ENCODE measurements at places on chromosomes 2 and 18.

DNA sequence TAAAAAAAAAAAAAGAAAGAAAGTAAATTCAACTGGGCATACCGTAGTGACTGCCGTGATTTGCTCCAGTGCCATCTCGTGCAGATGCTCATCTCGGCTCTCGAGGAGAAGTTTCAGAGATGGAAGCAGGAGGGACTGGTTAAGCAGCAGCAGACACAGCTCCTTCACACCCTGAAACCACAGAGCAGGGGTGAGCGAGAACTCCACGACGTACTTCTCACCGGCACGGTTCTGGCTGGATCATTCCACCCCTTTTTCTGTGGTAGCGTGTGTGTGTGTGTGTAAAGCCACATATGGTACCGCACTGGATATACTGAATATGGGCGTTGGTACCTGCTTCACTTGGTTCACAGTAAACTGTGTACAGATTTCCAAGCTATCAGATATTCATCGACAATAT lies 382.2 kb downstream of the NBAS start:
- DNase-seq, result no peak

DNA sequence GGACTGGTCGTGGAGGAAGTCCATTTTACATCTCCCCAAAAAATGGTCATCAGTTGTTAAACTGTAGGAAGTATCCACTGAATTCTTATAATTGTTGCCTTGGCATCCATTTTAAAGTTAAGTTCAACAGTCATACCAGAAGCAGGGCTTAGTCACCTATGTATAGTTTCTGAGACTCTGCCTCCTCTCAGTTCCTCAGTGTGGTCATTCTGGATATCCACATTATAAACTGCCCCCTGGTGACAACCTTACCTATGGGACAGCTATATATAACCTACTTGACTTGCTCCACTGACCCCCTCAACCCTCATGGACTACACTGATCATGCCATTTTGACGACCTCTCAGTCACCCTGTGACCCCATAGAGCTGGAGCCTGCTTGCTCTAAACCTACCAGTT lies 617.0 kb downstream of the LRP1B start:
- no peak for DNase-seq

DNA sequence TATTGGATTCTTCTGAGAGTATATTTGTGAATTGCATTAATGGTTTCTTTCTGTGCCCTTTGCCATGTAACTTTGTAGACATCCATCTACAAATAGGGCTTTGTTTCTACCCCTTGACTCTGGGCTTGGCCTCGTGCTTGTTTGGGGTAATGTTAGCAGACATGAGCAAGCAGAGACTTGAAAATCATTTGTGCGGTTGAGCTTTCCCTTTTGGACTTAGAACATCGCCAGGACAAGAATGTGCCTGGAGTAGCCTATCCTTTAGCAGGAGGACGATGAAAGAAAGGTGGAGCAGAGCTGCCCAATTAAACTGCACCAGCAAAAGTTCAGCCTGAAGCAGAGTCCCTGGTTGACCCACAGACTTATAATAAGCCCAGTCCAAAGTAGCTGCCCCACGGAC lies 785.9 kb downstream of the EPHA4 start:
- DNase-seq, result no peak

DNA sequence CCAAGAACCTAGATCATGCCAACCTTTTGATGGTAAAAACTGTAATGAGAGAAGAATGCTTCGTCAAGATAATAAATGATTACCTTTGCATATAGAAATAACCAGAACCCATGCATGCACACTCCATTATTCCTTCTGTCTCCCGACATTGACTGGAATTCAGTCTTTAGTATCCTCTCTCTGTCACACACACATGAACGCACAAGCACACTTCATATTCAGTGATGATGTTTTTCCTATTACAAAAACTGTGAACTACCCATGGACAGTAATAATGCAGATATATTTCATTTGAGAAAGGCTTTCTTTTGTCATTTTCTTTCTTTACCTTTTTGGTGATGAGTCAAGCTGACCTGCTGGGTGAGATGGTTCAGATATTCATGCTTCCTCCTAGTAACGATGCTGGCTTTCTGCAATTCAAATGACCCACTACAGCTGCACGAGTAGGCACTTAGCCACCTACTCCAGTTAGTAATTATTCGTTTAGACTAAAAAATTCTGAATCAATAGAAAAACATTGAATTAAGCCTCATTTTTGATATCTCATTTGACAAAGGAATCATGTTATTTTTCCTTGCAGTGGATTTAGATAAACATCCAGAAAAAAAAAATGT lies 382.2 kb downstream of the TGIF1 start:
- DNase-seq, result no peak

DNA sequence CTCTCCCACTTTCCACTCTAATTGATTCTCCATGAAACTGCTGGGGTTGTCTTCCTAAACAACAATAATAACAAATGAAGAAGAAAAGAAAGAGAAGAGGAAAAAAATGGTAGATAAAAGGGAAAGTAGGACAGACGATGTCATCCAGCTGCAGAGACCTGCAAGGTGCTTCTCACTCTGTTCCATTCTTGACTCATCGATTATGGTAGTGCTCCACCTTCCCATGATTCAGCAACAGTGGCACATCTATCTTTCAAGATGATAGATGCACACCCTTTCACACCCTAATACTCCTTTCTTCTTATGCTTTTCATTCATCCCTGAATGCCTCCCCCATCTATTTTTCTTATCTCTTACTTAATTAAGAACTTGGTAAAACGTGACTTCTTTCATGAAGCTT lies 610.2 kb downstream of the NR4A2 start:
- no peak for DNase-seq

DNA sequence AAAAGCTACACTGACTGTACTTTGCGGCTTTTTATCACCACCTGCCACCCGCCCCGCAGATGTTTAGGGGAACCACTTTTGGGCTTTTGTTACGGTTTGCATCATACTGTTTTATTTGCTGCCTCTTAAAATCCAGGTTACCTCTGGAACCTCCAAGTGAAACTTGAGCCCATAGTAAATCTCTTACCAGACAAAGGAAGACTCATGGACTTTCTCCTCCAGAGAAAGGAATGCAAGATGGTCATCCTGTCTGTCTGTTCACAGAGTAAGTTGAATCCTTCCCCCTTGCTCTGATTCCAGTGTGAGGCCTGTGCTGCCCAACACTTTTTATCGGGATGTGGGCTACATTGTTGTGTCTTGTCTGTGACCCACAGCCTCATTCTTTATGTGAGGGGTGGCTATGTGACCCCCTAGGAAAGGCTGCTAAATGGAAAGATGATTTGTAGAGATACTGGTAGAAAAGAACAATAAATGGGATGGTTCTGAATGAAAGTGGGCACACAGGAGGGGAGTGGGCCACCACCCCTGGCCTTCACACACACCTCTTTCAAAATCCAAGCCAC lies 23.3 kb downstream of the RMC1 start:
- no peak for DNase-seq

GRCh38 chr2:109637749-109638570 lies 23.8 kb downstream of the SOWAHC start:
- DNase-seq, result no peak

DNA sequence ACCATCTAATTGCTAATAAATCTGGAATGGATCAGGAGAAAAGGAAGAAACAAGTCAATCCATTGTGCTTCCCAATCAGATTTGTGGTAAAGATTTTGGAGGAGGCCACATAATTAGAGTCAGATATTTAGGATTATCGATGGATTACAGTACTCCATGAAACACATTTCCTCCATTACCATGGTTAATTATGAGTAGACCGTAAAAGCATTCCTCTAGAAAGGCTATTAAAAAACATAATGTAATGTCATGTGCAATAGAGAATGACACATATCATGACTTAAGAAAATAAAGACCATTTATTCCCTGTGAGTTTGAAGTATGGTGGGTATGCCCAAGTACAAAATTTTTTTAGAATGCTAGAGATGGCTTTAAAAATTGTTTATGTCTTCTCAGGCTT lies 96.1 kb downstream of the ITGA4 start:
- no peak for DNase-seq

DNA sequence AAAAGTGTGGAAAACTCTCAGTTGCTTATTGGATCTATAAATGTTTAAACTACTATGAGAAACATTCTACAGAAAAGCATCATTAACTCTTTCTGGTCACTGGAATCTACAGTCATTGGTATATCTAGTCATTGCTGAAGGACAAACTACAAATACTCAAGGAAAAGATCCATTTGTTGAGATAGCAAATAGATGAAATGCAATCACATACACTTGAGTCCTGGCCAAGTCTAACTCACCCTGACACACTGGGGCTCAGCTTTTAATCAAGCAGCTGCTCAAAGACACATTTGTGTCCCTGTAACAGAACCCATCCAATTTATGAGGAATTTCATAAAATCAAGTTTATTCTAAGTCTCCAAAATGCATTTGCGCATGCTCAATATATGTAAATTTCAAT lies 68.7 kb downstream of the CDH2 start:
- no peak for DNase-seq

- no peak for DNase-seq
Observed at GRCh38 chr2:62149708-62150107, 46.2 kb upstream of the B3GNT2 start.

DNA sequence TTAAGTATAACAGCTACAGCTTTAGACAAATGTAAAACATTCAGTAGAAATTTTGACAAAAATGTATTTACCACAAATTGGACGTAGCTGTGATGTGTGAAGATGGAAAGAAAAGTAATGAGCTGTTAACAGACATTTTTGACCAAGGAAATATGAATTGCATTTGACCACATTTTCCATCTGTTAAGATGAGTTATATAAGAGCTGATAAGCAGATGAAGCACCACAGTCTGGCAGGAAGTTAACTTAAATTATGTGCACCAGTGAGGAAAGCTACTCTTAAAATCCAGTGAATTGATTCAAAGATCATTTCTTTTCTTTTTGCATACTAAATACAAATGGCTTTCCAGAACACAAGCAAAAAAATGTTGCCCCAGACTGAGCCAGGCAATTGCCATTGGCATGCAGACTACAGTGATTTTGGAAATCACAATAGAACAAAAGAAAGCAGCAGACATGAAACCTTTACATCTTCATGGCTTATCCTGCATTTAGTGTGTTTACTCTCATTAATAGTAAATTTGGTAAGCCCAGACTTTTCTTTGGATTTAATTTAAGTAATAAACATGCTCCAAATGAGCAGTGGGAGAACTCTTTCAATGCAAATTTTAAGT lies 493.7 kb downstream of the TMX3 start:
- DNase-seq, result no peak

DNA sequence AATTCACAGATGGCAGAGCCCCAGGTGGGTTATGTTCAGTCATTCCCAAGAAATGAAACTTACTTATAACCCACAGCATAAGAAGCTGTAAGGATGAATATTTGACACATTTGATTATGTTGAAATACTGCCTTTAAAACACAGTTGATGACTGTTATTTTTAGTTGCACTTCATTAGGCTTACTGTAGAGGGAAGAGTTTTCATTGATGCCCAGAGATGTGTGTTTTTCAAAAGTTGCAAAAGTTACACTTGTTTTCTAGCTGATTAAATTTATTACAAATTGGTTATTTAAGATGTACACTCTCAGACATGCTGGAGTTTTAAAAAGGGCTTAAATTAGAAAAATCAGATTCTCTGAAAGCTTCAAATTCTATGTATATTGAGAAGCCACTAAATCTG lies 506.1 kb downstream of the PARD3B start:
- no peak for DNase-seq

- DNase-seq, result no peak
Observed at GRCh38 chr2:231512222-231512621, 18.0 kb downstream of the NMUR1 start.

DNA sequence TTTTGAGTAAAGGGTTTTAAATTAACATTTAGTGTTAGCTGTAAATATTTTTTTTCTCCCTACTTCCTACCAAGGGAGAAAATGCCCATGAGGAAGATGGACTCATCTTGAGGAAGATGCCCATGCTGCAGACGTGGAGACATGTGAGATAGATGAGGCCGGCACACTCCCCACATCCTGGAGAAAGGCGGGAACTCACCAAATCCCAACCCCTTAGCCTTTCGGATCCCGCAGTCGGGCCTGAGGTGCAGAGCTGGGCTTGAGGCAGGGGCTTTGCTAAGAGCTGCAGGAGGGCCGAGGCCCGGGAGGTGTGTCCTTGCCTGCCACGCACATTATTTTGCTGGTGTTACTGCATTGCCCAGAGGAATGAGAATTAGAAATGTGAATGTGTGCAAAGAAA lies 137.9 kb downstream of the NAPG start:
- no peak for DNase-seq

- no peak for DNase-seq
Observed at GRCh38 chr2:39855856-39856255, 76.8 kb upstream of the THUMPD2 start.

DNA sequence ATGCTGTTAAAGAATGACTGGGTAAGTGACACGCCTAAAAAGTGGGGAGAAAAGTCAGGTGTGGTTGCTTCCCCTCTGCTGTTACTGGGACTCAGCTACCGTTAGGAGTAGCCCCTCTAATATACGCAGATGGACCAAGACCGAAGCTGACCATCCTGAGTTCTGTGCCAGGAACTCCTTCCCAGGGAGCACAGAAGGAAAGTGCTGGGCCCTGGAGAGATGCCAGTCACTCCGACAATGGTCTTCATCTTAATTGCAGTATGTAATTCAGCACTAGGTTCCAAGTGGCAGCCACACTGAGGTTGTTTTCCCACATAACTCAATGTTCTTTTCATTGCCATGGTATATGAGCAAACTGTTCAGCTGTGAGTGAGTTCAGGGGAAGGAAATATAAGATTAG lies 19.6 kb upstream of the TMEM200C start:
- no peak for DNase-seq

- DNase-seq, result no peak
Observed at GRCh38 chr2:181393472-181393871, 63.7 kb upstream of the ITGA4 start.

DNA sequence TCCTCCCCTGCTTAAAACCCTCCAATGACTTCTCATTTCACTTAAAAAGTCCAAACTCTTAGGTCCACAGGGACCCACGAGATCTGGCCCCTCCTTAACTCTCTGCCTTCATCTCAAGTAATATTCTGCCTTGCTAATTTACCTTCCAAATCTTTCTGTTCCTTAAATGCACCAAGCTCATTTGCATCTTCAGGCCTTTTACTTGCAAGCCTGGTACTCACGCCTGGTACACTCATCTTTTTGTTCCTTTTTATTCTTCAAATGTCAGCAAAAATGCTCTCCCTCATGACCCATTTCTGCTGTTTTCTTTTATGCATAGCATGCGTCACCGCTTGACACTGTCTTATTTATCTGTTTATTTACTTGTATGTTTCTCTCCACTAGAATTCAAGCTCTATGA lies 2.7 kb upstream of the WIPF1 start:
- no peak for DNase-seq

DNA sequence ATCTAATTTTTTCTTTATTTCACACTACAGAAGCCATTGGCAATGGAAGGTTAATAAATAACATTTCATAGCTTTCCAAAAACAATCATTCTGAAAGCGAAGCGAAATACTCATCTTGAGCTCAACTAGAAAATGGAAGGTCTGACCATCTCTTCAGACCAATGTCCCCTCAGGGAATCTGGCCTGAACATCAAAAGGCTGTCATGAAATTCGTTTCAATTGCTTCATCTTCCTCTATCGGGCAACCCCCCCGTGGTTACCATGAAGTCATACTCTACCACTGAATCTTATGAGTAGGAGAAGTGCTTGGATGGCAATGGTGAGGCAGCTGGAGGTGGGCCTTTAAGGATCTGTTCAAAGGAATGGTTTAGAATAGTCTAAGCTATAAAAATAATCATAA lies 22.9 kb upstream of the CYTIP start:
- DNase-seq, result no peak

- no peak for DNase-seq
Observed at GRCh38 chr2:181784556-181784955, 104.2 kb upstream of the NEUROD1 start.

- DNase-seq, result no peak
Observed at GRCh38 chr2:114118088-114118487, 228.2 kb downstream of the ACTR3 start.
